Activated CD4-positive, alpha-beta T cell treated with anti-CD3 and anti-CD28 coated beads for 36 hours (primary cell): ENCODE measurements at places on chromosomes 13 and 19. TPM values are rescaled to one million over a fixed set of nuclear protein-coding genes. Genes with fewer than 3 reads are reported as not detected.

The ZNF616 gene
- 13.9 TPM for total RNA-seq

- H3K4me3 ChIP-seq: no peak overlapping the region
- no peaks in the 10 kb centered on the region for H3K36me3 ChIP-seq
- H3K27me3 ChIP-seq: no peaks in the 10 kb centered on the region
- no peaks in the 10 kb centered on the region for H3K4me1 ChIP-seq
- no peak overlapping the region for H3K27ac ChIP-seq
Observed at GRCh38 chr13:80101040-80101439, 239.9 kb downstream of the SPRY2 start.

The HCN2 gene
- 0.53 TPM for total RNA-seq

DNA sequence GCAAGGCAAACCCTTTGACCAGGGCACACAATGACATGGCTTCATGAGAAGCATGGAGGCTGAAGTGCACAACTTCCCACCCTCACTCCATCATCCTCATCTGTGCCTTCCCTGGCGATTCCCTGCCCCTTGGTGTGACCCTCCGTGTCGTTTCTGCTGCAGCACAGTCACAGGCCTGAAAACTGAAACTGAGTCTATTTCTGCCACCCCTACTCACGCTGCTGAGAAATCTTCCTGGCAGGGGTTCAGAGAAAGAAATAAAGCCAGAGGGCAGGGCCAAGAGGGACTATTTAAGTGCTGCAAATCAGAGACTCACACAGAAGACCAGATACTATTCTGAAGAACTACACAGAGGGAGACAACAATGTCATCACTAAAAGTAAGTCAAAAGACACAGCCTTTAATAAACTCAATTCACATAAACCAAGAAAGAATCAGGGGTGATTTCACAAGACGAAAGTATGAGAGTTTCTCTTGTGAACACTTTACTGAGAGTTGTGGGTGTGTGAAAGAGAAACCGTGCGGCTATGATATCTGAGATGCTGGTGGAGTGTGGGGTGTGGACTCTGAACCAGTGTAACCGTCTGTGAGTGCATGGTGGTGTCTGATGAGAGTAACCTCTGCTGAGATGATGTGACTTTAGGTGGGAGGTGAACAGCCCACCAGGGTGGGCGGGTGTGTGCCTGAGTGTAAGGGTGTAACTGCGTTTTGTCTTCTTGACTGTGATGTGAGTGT is 23.5 kb downstream of the LGALS16 start:
- peaks cover 44% of the 10 kb centered on the region for H3K4me1 ChIP-seq
- peaks cover 2% of the 10 kb centered on the region for H3K27me3 ChIP-seq
- peak overlapping the region; percentile 63 for H3K4me3 ChIP-seq
- H3K27ac ChIP-seq: peak overlapping the region; percentile 79

The SBK2 gene
- not detected for total RNA-seq

- no peak overlapping the region for H3K27ac ChIP-seq
- no peak overlapping the region for H3K4me3 ChIP-seq
- no peak for DNase-seq
- no peaks in the 10 kb centered on the region for H3K36me3 ChIP-seq
- H3K27me3 ChIP-seq: no peaks in the 10 kb centered on the region
- peaks cover 15% of the 10 kb centered on the region for H3K4me1 ChIP-seq
Observed at GRCh38 chr13:79468402-79468801, 12.6 kb upstream of the NDFIP2 start.

- no peak overlapping the region for H3K4me3 ChIP-seq
- no peaks in the 10 kb centered on the region for H3K27me3 ChIP-seq
- H3K4me1 ChIP-seq: peaks cover 50% of the 10 kb centered on the region
Observed at GRCh38 chr13:51806566-51806965, 2.6 kb upstream of the DHRS12 start.

GRCh38 chr13:113754242-113754641 is 4.8 kb upstream of the TMEM255B start:
- peaks cover 8% of the 10 kb centered on the region for H3K4me1 ChIP-seq
- no peak overlapping the region for H3K4me3 ChIP-seq
- H3K36me3 ChIP-seq: no peaks in the 10 kb centered on the region
- H3K27me3 ChIP-seq: peaks cover 14% of the 10 kb centered on the region

GRCh38 chr13:113919761-113920559 is 53.9 kb downstream of the C13orf46 start:
- H3K27ac ChIP-seq: no peak overlapping the region
- H3K4me3 ChIP-seq: no peak overlapping the region
- DNase-seq: no peak
- no peaks in the 10 kb centered on the region for H3K36me3 ChIP-seq
- H3K27me3 ChIP-seq: peaks cover 18% of the 10 kb centered on the region

DNA sequence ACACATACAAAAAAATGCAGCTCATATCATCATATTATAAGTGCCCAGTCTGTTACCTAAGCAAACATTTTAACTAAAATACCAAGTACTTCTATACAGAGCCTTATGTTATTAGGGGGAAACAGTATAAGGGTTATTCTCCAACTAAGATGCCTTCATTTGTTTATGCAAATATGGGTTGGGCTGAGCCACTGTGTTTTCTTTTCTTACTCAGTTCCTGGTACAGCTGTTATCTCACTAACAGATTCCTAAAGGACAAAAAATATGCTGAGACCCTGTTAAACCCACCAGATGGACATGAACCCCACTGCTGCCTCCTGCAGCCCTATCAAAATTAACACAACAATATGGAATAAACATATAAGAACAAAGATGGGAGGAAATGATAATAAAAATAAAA is 34.5 kb upstream of the SMAD9 start:
- no peaks in the 10 kb centered on the region for H3K27me3 ChIP-seq
- no peak overlapping the region for H3K27ac ChIP-seq
- peaks cover 43% of the 10 kb centered on the region for H3K36me3 ChIP-seq

The HSPBP1 gene
- 45.2 TPM for total RNA-seq

The IFNL1 gene
- total RNA-seq: 0.50 TPM

DNA sequence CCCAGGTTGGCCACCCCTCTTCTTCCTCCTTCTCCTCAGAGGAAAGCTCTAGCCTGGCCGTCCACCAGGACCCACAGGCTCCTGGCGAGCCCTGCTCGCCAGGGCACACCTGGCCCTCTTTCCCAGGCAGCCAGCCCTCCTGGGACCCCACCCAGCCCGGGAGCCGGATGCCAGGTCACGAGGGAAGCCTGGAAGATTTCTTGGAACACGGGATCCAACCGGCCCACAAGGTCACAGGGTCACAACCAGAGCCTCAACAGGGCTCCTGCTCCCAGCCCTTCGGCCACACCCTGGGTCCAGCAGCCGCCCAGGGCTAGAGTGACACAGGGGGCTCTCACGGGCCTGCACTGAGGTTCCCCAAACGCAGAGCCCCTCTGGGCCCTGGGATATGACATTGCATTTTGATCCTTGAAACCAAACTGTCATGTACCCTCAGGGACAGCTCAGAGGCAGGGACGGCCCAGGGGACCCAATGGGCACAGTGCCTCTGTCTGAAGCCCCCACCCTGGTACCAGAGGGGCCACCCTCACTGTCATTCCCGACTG is 5.5 kb downstream of the MKNK2 start:
- no peak overlapping the region for H3K27ac ChIP-seq
- H3K36me3 ChIP-seq: peaks cover 16% of the 10 kb centered on the region
- DNase-seq: no peak

GRCh38 chr13:45872566-45872965 is 21.0 kb upstream of the SIAH3 start:
- H3K4me3 ChIP-seq: no peak overlapping the region
- no peaks in the 10 kb centered on the region for H3K27me3 ChIP-seq
- DNase-seq: no peak
- no peaks in the 10 kb centered on the region for H3K36me3 ChIP-seq
- no peak overlapping the region for H3K27ac ChIP-seq

DNA sequence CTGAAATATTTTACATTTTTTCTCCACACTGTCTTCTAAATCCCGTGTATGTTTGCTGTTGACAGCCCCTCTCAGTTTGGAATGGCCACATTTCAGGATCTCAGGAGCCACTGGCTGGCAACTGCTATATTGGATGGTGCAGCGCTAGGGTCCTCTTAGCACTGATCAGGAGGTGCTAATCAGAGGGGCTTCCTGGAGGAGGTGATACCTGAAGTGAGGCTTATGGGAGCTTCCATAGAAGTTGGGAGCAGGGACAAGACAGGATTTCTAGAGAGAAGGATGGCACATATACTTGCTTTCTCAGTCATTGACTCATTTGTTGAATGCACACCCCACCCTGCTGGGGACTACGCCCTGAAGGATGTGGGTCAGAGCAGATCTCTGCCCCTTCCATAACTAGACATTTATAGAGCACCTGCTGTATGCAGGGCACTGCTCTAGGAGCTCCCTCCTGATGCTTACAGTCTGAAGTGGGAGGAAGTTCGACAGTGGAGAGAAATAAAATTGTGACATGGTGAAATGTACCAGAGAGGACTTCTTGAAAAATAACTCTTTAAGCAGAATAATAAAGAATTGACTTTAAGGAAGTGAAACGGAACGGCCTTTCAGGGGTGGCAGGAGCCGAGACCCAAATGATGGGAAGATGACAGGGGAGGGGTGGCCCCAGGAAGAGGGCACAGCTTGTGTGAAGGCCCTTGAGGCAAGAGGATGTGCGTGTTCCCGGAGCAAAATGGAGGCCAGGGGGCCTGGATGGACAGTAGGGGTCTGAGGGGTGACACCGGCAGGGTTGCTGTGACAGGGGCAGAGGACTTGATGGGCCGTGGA is 13.1 kb downstream of the AP2A1 start:
- H3K27ac ChIP-seq: no peak overlapping the region
- H3K4me1 ChIP-seq: no peaks in the 10 kb centered on the region
- DNase-seq: no peak
- H3K36me3 ChIP-seq: peaks cover 11% of the 10 kb centered on the region

DNA sequence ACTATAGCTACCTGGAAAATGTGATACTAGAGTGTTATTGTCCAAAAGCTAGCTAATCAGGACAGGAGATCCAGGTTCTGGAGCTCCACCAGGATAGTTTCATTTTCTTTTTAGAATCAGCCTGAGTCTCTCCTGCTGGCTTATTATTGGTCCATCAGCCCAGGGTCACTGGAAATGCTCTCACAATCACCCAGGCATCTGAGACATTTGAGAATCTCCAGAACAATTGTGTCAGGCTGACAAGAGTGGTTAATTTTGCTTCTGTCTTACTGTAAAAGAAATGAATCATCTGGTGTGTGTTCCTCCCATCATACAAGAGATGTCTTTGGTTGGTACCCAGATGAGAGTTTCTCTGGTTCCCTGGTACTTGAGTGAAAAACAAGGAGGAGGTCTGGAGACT is 43.6 kb upstream of the ZNF681 start:
- H3K4me1 ChIP-seq: peaks cover 29% of the 10 kb centered on the region
- DNase-seq: peak; percentile 14
- H3K4me3 ChIP-seq: peak overlapping the region; percentile 42
- peak overlapping the region; percentile 82 for H3K27ac ChIP-seq
- no peaks in the 10 kb centered on the region for H3K27me3 ChIP-seq
- peaks cover 6% of the 10 kb centered on the region for H3K36me3 ChIP-seq

GRCh38 chr13:51241720-51242119 is 19.5 kb downstream of the FAM124A start:
- H3K4me1 ChIP-seq: no peaks in the 10 kb centered on the region
- H3K27ac ChIP-seq: no peak overlapping the region
- DNase-seq: no peak
- peaks cover 3% of the 10 kb centered on the region for H3K27me3 ChIP-seq
- H3K4me3 ChIP-seq: no peak overlapping the region
- H3K36me3 ChIP-seq: no peaks in the 10 kb centered on the region

The IGFL1 gene
- not detected for total RNA-seq

The CYP4F11 gene
- total RNA-seq: not detected

The FOXO1 gene
- total RNA-seq: 37.5 TPM

GRCh38 chr19:50890422-50891252 is 17.4 kb downstream of the KLK2 start:
- no peaks in the 10 kb centered on the region for H3K4me1 ChIP-seq
- DNase-seq: no peak

DNA sequence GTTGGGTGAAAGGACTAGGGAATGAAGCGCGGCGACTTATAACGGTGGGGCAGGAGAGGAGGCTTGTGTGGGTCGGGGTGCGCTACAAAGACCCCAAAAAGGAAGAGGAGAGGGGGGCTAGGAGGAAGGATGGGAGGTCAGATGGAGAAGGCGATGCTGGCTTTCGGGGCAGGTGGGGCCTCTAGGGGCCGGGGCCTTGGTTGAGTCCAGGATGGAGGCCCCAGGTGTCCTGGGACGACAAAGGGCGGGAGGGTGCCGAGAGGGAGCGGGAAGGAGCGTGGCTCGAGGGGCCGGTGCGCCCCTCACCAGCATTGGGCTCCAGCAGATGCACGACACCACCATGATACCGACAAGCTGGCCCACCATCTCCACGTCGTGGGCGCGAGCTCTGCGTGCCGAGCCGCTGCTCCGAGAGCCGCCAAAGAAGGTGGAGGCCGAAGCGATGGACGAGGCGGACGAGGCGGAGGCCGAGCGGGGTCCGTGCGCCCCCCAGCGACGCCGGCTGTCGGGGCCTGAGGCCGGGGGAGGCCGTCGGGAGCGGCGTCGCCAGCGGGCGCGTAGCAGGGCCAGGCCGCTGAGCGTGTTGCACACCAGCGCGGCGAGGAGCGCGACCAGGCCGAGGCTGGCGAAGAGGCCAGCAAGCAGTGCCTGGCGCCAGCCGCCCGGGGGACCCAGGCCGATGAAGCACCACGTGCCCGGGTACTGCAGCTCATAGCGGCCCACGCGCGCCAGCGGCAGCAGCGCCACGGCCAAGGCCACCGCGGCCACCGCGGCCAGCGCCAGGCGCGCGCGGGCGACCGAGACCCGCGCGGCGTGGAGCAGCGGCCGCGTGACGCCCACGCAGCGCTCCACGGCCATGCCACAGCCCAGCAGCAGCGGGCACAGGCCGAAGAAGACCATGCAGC is 1.8 kb downstream of the PTGER1 start:
- DNase-seq: no peak
- no peak overlapping the region for H3K27ac ChIP-seq
- peaks cover 32% of the 10 kb centered on the region for H3K4me1 ChIP-seq
- no peak overlapping the region for H3K4me3 ChIP-seq
- H3K36me3 ChIP-seq: peaks cover 8% of the 10 kb centered on the region
- peaks cover 16% of the 10 kb centered on the region for H3K27me3 ChIP-seq

- H3K27ac ChIP-seq: no peak overlapping the region
- peaks cover 5% of the 10 kb centered on the region for H3K4me1 ChIP-seq
- peak; percentile 36 for DNase-seq
Observed at GRCh38 chr13:78589206-78589605, 14.1 kb downstream of the POU4F1 start.

DNA sequence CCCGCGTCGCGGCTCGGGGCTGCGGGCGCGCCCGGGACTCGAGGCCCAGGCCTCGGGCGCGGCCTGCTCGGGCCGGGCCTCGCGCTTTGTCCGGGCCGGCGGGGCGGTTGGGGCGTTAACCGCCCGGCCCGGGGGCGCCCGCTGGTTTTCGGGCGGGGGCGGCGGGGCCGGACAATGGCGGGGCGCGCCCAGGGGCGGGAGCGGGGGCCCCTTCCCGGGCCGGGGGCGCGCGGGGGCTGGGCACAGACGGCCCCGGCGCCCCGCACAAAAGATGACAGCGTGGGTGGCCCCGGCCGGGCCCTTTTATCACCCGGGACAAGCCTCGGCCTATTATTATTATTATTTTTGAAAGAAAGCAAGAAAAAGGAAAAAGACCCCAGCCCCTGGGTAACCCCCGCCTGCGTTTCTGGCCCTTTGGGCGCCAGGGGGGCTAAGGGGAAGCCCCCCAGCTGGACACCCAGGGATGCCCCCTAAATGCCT is 419 bp downstream of the KDM4B start:
- peak overlapping the region; percentile 91 for H3K4me3 ChIP-seq
- peaks cover 11% of the 10 kb centered on the region for H3K36me3 ChIP-seq

GRCh38 chr13:91375116-91375729 is 23.2 kb upstream of the GPC5 start:
- DNase-seq: peak; percentile 38
- H3K36me3 ChIP-seq: no peaks in the 10 kb centered on the region

GRCh38 chr13:25214491-25215252 is 42.6 kb upstream of the AMER2 start:
- no peak for DNase-seq
- no peaks in the 10 kb centered on the region for H3K27me3 ChIP-seq
- H3K36me3 ChIP-seq: no peaks in the 10 kb centered on the region
- no peak overlapping the region for H3K4me3 ChIP-seq
- no peak overlapping the region for H3K27ac ChIP-seq
- no peaks in the 10 kb centered on the region for H3K4me1 ChIP-seq
